ENCODE measurements at places on chromosomes 6 and 20.

GRCh38 chr6:2477666-2478065 lies 232.3 kb upstream of the GMDS start:
- no peak for DNase-seq

DNA sequence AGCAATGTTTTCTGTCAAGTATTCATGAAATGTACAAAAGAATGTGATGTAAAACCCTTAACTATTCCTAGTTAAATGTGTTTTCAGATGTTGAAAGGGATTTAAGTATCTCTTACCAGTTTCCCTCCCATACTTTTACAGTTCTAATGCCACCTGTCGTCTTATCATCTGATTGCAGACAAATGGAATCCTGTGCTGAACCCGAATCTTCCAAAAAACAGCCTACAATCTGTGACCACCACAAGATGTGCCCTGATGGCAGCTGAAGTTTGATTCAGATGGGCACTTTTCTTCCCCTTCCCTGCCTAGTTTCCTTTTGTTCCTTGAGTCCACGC lies 1.9 kb downstream of the TOMM6 start:
- DNase-seq = no peak

DNA sequence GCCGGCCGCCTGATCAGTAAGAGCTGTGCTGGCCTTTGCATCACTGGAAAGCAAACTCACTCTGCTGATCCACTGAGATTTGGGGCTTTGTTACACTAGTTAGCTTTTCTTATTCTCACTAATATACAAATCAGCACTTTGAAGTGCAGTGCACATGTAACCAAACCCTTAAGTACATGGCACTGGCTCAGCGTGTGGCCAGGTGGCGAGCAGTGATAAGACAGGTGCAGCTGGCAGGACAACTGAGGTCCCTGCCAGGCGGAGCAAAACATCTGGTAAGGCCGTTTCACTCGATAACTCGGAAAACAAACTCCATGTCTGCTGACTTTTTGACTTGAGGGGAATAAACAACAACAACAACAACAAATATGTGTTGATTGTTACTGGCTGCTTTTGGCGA lies 11.0 kb downstream of the GFRA4 start:
- DNase-seq = no peak

DNA sequence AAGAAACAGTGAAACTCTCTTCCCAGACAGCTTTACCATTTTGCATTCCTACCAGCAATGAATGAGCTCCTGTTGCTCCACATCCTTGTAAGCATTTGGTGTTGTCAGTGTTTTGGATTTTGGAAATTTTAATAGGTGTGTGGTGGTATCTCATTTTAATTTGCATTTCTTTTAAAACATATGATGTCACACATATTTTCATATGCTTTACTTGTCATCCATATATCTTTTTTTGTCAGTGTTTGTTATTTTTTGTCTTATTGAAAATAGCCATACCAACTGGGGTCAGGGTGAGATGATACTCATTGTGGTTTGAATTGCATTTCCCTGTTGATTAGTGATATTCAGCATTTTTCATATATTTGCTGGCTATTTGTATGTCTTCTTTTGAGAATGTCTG lies 119.5 kb upstream of the FOXA2 start:
- no peak for DNase-seq

- DNase-seq = no peak
Observed at GRCh38 chr20:1697592-1697991, 40.0 kb upstream of the SIRPG start.

GRCh38 chr6:145329257-145329656 lies 406.1 kb downstream of the EPM2A start:
- DNase-seq = no peak

DNA sequence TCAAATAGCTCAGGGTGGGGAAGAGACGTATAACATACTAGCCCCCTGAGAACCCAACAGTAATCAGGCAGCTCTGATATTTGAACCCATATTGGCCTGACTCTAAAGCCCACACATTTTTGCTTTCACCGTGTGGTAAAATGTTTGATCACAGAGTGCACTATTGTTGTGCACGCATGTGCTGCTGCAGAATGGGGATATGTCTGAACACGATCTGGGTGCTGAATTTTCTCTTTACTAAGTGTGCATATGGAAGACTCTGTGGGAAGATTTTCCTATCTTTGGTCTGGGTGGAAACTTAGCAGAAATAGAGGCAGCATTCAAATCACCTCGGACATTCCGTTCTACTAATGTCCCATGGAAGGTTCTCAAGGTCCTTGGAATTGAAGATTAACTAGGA lies 800.1 kb downstream of the TFAP2A start:
- DNase-seq = no peak

- no peak for DNase-seq
Observed at GRCh38 chr6:156543431-156543830, 233.7 kb upstream of the ARID1B start.

GRCh38 chr6:64225503-64225902 lies 589.9 kb downstream of the PHF3 start:
- no peak for DNase-seq

DNA sequence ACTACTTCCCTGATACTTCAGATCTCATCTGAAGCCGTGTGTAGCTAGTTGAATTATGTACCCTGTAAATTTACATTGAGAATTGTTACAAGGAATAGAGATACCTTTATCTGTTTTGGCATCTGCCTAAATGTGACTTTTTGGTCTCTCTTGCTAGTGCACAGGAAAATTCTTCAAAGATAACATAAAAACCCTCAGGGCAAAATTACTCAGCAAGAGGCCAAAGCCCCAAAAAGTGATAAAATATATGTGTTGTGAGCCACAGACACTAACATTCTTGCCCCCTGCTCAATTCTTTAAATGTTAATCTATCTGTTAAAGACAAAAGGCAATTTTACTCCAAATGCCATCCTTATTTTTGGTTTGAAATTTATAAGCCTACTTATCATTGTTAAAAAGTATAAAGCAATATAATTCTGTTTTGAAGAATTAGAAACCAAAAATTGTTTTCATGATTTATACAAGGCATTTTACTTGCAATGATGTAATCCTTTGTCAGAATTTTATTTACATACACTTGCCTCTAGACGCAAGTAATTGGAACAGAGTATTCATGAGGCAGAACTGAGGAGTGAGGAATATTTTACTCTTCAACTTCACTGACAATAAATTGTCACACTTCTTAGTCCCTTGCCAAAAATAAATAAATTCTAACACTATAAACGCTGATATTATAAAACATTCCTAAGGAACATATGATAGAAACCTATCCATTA lies 186.2 kb downstream of the EPM2A start:
- DNase-seq = no peak

DNA sequence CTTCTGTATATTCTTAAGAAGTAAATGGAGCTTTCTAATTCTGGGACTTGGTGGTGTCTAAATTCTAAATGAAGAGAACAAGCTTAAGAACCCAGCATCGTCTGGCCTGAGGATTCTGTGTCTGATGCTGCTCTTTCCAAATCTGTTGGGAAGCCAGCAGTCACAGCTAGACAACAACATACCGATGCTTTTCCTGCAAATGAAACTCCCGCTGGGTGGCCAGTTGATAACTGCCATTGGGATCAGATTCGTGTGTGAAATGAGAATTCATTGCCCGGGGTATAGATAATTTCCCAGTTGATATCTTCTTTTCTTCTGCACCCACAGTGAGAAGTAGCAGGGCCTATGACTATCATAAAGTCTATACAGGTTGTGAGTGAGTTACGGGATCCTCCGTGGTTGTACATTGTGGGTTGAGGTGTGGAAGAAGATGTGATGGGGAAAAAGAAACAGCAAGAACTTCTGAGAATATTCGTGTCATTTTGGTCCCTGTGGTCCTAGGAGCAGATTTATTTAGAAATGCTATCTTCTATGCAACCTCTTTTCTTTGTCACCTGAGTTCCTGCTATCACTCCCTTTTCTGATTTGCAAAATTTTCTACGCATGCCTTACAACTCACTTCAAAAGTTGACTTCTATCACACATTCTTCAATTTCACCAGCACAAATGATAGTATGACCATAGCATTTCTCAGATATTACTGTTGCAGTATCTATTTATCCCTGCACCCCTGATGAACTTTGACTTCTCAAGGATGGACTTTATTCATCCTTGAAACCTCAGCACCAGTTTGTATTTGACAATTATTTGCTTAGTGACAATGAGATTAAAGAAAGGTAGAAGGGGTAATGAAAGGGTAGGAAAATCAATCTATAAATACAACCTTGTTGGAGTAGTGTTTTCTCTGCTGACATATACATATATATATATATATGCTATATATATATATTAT lies 10.4 kb downstream of the NOX3 start:
- no peak for DNase-seq

- no peak for DNase-seq
Observed at GRCh38 chr20:61437280-61438206, 185.5 kb downstream of the CDH4 start.

DNA sequence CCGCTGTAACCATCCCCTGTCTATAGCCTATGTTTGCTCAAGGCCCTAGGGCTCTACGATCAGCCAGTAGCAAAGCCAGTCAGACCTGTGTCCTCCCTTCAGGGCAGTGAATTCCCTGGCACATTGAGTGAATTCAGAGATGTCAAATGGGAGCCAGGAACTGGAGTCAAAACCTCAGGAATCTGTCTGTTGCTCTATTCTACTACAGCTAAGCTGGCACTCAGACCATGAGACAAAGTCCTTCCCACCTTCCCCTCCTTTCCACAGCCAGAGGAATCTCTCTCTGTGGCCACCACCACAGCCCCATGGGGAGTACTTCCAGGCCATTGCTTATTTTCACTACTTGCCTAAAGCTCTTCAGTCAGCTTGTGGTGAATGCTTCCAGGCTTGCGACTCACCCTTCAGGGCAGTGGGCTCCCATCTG lies 82.0 kb downstream of the PKIB start:
- no peak for DNase-seq

DNA sequence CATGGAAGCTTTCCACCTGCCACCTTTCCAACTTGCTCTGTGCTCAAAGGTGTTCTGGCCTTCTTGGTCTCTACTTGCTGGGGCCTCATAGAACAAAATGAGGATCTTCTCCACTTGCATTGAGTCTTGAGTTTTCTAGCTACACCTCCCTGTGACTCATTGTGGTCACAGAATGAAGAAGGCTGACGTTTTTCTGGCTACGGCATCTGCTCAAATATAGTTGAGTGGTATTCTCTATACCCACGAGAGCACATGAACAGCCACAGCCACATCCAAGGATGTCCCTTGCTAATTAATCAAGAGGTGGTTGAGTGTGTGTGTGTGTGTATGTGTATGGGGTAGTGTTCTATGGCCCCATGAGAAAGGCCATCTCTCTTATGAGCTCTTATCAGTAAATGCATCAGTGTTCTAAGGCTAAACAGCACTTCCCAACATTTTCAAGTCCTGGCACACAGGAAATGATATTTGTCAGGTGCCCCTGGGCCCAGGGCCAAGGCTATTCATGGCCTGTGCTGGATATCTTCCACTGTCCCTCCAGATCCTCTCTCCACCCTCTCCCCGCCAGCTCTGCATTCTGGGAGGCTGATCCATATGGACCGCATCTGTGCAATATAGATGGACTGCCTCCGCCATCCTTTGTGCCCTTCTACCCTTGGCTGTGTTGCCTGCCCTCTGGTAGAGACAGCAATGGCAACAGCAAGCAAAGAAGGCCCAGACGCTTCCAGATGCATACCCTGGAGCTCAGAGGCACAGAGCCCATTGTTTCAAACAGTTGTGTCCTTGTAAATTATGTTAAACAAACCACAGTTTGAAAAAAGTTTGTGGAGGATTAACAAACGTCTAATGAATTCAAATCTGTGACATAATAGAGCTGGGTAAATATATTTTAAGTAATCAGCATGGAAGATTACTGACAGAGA lies 150.2 kb downstream of the LRFN2 start:
- no peak for DNase-seq

GRCh38 chr20:11118802-11119380 lies 445.1 kb upstream of the JAG1 start:
- DNase-seq = no peak

- peak; percentile 23 for DNase-seq
Observed at GRCh38 chr6:26156850-26157250, 69.6 kb downstream of the HFE start.

DNA sequence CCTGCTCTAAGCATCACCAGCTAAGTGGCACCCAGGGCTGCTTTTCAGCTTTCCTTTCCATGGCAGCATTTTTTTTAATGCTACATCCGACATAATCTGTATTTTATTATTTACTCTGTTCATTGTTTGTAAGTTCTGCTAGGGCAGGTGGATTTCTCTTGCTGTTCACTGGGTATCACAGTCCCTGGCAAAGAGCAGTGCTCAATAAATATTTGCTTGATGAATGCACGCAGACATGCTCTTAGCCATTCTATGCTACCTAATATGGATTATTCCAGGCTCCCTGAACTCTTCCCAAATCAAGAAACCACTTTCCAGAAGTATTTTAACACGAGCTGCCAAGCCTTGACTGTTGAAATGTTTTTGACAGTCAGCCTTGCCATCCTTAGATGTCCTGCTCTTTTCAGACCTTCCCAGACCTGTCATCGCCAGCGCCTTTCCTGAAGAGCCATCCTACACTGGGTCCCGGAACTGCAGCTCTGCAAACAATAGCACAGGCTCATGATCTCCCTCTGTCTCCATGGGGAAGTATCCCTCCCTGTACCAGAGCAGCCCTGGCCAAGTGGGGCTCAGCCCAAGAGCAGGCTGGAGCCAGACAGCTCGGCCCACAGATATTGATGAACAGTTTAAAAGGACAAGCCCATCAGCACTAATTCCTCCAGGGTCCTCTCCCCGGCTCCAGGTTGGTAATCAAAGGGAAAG lies 136.5 kb upstream of the CDH4 start:
- DNase-seq = no peak

- DNase-seq = no peak
Observed at GRCh38 chr20:20761301-20761700, 48.9 kb upstream of the RALGAPA2 start.

DNA sequence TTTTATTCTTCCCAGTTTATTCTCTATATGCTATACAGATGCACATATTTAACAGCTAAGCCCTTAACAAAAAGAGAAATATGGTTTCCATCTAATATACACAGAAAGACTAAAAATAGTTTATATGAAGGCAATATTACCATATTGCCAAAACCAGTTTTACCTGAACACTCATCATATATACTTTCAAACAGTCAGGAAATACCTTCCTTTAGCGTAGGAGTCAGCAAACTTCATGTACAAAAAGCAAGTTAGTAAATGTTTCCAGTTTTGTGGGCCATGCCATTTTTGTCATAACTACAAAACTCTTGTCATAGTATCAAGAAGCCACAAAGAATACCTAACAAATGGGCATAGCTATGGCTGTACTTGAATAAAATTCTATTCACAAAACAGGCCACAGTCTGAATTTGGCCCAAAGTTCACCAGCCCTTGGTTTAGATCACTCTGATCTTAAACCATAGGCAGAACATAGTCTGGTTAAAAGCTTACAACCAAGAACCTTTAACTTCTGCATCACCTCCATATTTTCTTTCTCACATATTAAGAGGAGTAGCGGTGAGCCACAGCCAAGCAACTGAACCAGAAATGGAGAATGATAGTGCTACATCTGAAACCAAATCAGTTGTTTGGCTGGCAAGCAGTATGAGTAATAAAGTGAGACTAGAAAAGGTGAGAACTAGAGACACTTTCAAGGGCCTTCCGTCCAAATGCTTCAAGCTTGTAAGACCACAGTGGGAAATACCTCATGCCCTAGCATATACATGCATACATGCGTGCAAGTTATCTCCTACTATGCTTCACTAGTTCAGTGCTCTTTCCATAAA lies 116.6 kb downstream of the PTPRK start:
- no peak for DNase-seq

GRCh38 chr6:70857387-70858077 lies 99.3 kb downstream of the B3GAT2 start:
- DNase-seq = no peak

- no peak for DNase-seq
Observed at GRCh38 chr6:97049253-97050011, 124.9 kb downstream of the KLHL32 start.
